ENCODE measurements at places on chromosomes 5 and 9.

GRCh38 chr9:107409581-107410389 is 79.8 kb downstream of the KLF4 start:
- DNase-seq: no peak

GRCh38 chr5:168093200-168093910 is 198.1 kb upstream of the WWC1 start:
- DNase-seq: no peak

GRCh38 chr9:117325831-117326230 is 89.0 kb downstream of the ASTN2 start:
- DNase-seq: no peak

DNA sequence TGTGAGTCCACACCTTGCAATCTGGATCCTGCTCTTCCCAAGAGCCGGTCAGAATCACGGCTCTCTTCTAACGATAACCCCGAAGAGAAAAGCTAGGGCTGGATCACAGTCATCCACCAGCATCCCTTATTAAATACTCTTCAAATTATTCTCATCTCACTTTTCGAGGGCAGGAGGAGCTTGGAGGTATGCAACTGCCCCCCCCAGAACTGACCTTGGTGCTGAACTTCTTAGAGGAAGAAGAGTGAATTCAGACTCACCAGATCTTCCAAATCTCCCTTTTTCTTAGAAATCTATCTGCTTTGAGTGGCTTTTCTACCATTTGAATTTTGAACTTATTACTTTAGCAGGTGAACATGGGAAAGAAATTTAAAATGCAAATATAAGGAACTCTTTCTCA is 75.7 kb downstream of the MED10 start:
- DNase-seq: no peak

GRCh38 chr9:77486968-77487367 is 161.2 kb downstream of the GNA14 start:
- no peak for DNase-seq

GRCh38 chr9:135038826-135039225 is 48.6 kb upstream of the OLFM1 start:
- no peak for DNase-seq

GRCh38 chr5:98106116-98107031 is 667.1 kb upstream of the RGMB start:
- no peak for DNase-seq

Measured in natural killer cell (primary cell).